ENCODE measurements at places on chromosomes 16 and 17.

- DNase-seq, result no peak
These were observed 25.3 kb upstream of the PYY start for GRCh38 chr17:43979011-43979410.

GRCh38 chr17:7308625-7309433 lies 1.4 kb downstream of the EIF5A start:
- DNase-seq, result peak; percentile 88

DNA sequence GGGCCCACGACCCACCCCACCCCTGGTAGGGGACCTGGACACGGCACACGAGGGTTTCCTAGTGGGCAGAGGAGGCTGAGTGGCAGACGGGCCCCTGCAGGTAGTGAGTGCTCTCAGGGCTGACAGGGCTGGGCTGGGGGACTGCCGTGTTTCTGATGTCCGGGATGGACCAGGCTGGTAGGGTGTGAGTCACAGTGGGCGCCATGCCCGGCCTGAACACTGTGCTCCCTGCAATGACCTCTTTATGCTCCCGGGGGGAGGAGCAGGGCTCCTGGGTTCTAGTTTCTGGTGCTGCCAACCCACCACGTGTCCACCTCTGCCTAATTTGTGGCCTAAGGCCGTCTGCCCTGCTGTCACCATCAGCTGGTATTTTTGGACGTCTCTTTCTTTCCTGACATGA lies 26.3 kb downstream of the ARHGAP23 start:
- DNase-seq, result no peak

DNA sequence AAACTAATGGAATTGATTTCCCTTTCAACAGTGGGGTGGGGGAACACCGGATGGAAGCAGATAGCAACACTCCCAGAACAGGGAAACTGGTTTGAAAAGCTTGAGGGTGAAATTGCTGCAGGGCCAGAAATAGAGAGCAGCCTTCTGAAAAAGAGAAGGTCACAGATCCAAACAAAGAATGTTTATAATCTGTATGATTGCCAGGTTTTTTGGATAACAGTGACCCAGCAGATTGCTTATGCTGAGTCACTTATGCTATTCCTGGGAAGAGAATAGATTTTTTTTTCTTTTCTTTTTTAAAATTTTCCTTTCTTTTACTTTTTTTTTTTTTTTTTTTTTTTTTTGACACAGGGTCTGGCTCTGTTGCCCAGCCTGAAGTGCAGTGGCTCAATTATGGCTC lies 641.3 kb downstream of the KCNJ2 start:
- DNase-seq, result no peak

GRCh38 chr16:56145369-56145768 lies 45.9 kb upstream of the GNAO1 start:
- DNase-seq, result no peak

DNA sequence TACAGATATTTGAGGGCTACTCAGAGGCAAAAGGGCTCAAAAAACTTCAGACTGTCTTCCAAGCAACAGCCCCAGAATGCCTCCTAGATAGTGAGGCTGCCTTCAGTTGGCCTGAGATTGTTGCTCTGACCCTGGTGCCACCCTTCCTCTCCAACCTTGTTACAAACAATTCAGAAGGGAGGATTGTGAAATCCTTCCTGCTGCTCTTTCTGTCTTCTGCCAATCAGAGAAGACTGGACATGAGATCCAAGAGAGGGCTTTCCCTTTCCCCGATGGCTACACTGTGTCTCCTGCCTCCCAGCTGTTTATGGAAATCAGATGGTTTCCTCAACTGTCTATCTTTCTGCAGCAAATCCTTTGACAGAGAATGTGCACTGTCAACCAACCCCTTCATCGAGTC lies 419.9 kb downstream of the CDH13 start:
- no peak for DNase-seq

- DNase-seq, result no peak
These were observed 1.6 kb downstream of the RPL13 start for GRCh38 chr16:89561884-89562599.

- no peak for DNase-seq
These were observed 804 bp downstream of the TGFB1I1 start for GRCh38 chr16:31472709-31473203.

GRCh38 chr17:44088254-44088653 lies 17.7 kb downstream of the G6PC3 start:
- DNase-seq, result no peak

GRCh38 chr17:55330344-55330933 lies 65.7 kb downstream of the HLF start:
- no peak for DNase-seq

DNA sequence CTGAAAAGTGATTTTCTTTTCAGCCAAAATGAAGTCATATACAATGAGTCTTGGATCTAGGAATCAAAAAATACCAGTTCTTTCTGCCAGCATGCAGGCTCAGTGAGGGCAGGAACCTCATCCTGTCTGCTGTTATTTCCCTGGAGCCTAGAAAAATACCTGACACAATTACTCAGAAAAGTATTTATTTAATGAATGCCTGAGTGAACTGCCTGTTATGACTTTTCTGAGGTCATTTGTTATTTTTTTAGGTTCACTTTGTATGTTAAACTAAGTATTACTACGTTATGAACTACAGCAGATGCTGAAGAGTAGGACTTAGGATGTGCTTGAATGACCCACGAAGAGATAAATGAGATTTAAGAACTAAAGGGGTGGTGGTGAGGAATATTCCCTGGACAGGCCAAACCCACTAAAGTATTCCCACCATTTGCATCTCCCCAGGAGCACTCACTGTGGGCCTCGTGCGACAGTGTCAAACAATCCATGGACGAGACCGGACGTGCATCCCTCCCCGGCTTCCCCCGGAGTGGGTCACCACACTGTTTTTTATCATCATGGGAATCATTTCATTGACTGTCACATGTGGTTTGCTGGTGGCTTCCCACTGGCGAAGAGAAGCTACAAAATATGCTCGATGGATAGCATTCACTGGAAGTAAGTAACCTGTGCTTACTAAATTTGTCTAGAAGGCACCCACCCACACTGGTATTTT lies 17.1 kb upstream of the VWA3A start:
- no peak for DNase-seq

DNA sequence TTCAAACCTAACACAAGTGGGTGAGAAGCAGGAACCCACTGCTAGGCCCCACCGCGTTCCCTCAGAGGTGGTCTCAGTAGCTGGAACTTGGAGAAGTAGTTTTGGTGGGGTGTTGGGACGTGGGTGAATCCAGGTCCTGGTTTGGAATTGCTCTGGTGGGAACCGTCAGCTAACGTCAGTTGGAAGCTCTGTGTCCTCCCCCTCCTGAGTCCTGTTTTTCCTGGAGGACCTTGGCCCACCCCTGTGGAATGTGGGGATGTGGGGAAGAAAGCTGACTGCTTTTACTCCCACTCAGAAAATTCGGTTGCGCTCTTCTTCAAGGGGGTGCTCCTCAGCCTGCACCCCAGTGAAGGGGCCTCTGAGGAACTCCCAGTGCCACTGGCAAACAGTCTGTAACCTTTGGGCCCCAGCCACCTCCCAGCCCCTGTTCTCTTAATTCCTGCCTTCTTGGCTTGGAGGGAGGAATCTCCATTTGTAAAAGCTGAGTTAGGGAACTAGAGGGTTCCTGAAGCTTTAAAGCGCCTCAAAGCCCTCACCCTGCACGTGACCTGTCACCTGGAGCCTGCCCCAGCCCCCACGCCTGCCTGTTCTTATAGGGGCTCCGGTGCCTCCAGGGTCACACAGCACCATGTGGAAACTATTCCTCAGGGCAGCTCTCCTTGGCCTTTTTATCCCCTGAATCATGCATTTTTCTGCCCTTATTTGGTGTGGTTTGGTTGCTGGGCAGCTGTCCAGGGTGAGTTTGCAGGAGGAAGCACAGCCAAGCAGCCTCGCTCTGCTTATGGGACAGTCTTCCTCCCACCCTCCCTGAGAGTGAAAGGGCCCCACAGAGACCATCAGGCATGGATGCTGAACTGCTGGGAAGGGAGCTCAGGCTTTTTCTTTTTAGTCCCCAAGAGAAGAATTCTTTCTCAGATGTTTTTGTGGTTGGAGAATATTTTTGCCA lies 16.2 kb upstream of the NAGLU start:
- DNase-seq, result no peak
